Body of pancreas (tissue), 4 donors: ENCODE measurements at places on chromosomes 13 and 19. TPM values are rescaled to one million over a fixed set of nuclear protein-coding genes. Genes with fewer than 3 reads are reported as not detected.

- H3K4me1 ChIP-seq: peaks cover 29% of the 10 kb centered on the region
- DNase-seq: no peak
- no peaks in the 10 kb centered on the region for H3K27me3 ChIP-seq
- no peak overlapping the region for H3K27ac ChIP-seq
- H3K36me3 ChIP-seq: no peaks in the 10 kb centered on the region
These were observed 98.4 kb upstream of the RAP2A start for GRCh38 chr13:97335488-97336134.

- no peak for DNase-seq
- no peaks in the 10 kb centered on the region for H3K27me3 ChIP-seq
- H3K4me3 ChIP-seq: no peak overlapping the region
- H3K36me3 ChIP-seq: no peaks in the 10 kb centered on the region
- H3K27ac ChIP-seq: no peak overlapping the region
These were observed 16.4 kb downstream of the POLRMT start for GRCh38 chr19:616747-617526.

- no peak for DNase-seq
- no peak overlapping the region for H3K27ac ChIP-seq
- H3K4me3 ChIP-seq: no peak overlapping the region
These were observed 3.0 kb downstream of the PROZ start for GRCh38 chr13:113161433-113161832.

DNA sequence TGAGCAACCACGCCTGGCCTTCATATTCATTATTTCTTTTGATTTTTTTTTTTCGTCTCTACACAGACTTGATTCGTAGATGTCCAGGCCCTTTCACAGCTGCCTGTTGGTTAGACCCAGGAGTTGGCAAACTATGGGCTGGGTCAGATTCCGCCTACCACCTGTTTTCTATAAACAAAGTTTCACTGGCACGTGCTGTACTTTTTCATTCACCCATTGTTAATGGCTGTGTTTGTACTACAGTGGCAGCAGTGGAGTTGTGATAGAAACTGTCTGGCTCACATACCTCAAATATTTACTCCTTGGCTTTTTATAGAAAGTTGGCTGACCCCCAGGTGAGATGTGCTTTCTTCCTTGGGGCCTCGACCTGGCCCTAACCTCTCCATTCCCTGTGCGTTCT is 72.9 kb upstream of the TEX29 start:
- H3K27ac ChIP-seq: no peak overlapping the region
- no peak overlapping the region for H3K4me3 ChIP-seq
- H3K36me3 ChIP-seq: no peaks in the 10 kb centered on the region
- peak; percentile 66 for DNase-seq

- peak overlapping the region; percentile 35 for H3K4me3 ChIP-seq
- peak; percentile 72 for DNase-seq
- peaks cover 32% of the 10 kb centered on the region for H3K4me1 ChIP-seq
- no peaks in the 10 kb centered on the region for H3K36me3 ChIP-seq
- H3K27me3 ChIP-seq: no peaks in the 10 kb centered on the region
These were observed 831 bp downstream of the PGPEP1 start for GRCh38 chr19:18340990-18341868.

DNA sequence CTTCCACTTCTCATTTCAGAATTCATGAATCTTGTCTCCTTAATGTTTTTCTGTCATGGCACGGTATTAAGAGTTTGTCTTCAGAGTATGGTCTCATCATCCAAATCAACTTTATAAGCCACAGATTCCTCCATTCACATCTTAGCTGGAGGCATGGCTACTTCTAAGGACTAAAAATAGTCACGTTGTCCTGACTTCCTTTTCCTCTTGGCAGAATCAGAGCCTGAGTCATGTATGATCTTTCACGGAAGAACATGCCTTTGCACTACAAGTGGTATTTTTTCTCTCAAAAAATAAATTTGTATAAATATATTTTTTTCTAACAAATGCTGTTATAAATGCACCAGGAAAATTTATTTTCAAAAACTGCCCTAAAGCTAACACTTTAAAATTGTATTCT is 71.4 kb downstream of the ALOX5AP start:
- no peaks in the 10 kb centered on the region for H3K27me3 ChIP-seq
- H3K27ac ChIP-seq: no peak overlapping the region
- H3K36me3 ChIP-seq: no peaks in the 10 kb centered on the region
- peaks cover 28% of the 10 kb centered on the region for H3K4me1 ChIP-seq

DNA sequence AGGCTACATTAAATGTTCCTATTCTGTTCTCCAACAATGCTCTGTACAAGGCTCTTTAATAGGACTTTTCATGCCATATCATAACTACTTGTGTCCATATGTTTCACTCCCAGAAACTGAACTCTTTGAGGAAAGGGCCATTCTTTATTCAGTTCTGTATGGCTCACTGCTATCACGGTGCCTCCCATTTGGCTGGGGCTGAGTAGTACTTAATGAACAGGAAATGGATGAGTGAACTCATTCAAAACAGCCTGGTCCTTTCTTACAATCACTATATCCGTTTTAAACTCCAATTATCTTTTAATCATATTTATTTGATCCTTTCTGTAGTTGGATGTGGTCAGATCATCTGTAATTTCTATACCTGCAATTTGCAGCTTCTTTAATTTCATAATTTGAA is 410.6 kb downstream of the TBC1D4 start:
- no peak overlapping the region for H3K27ac ChIP-seq
- H3K4me1 ChIP-seq: no peaks in the 10 kb centered on the region
- H3K36me3 ChIP-seq: no peaks in the 10 kb centered on the region
- H3K27me3 ChIP-seq: no peaks in the 10 kb centered on the region

GRCh38 chr19:1422360-1422759 is 15.0 kb downstream of the DAZAP1 start:
- no peak overlapping the region for H3K27ac ChIP-seq
- H3K27me3 ChIP-seq: no peaks in the 10 kb centered on the region
- no peak for DNase-seq

The OR7A5 gene
- not detected for total RNA-seq

The ICAM4 gene
- total RNA-seq: 0.26 TPM

The ADGRE1 gene
- 0.26 TPM for total RNA-seq

The LRRC25 gene
- 4.4 TPM for total RNA-seq

The ERICH4 gene
- not detected for total RNA-seq

The OPA3 gene
- 22.7 TPM for total RNA-seq

The ZFP28 gene
- total RNA-seq: 3.3 TPM

The CEACAM16 gene
- 1.3 TPM for total RNA-seq
